ENCODE measurements at places on chromosomes 1 and 21.
A peak's percentile ranks its signal among the peaks of the same experiment; 100 is the strongest.

- DNase-seq = no peak
Observed at GRCh38 chr1:33439662-33440061, 8.8 kb upstream of the PHC2 start.

GRCh38 chr1:22428672-22429071, 23.0 kb upstream of the ZBTB40 start:
- no peak for DNase-seq

DNA sequence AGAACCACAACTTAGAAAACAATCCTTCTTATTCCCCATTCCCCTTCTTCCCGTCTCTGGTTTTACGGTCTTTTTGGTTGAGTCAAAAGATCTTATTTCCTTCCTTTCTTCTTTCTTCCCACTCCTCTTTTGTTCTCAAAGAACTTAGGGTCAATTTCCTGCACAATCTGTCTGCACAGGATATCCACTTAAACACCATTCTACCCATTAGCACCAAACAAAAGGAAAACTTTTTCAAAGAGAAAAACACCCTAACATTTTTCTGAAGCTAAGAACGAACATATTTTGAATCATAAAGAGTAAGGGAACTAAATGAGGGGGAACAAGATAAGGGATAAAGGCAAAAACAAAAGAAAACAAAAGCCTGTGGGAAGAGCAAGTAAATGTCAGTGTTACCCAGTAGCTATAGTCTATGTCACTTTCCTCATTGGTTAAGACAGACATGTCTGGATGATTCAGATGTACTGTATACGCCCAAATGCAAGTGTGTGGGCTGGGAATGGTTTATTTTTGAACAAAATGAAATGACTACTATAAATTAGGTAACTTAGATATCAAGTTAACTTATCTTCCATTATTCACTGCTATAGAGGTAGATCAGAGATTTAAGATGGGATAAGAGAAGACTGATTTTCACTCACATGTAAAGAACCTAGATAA, 59.9 kb downstream of the TOR3A start:
- DNase-seq = peak; percentile 3

DNA sequence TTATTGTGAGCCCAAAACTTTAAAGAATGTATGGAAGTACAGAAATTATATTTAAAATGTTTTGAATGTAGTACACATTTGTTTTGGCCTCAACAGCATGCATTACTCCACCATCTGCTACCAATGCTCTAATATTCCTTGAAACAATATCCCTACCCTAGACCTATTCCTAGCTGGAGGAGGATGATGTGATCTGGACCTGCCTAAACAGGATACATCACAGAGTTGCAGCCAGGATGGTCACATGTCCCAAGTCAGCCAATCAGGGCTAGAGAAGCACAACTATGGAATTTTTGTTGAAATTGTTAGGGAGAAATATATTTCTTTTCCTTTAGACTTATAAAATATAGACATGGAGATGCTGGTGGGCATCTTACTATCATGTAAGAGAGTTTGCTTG, 623.3 kb upstream of the NR5A2 start:
- DNase-seq = no peak

DNA sequence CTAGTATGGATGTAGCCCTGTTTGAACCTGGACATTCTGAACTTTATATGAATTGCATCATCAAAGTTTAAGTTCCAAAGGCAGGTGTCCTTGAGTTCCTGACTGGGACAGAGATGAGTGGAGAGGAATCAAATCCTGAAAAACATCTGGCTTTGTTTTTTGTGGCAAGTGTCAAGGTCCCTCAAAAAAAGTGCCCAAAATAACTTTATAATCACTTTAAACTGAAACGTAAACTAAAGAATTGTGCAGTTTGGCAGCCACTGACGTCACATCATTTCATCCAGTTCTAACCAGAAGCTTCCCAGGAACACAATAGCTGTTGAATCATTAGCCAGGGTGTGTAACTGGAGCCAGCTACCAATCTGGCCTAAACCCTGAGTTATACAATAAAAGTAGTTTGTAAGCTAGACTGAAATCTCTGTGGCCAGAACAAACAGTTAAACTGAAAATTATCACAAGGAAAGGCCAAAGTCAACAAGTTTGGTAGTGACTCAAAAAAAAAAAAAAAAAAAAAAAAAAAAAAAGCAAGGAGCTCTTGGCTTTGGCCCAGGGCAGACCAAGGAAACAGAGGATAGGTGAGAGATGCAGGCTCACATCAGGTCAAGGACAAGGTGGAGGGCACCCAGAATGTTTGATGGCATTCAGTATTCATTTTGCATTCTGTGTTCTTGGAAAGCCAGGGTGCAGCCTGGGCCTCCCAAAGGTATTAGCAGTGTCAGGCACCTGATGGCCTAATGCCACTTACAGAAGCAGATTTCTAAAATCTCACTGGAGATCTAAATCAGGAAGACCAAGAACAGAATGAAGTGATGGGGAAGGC, 74.3 kb downstream of the TNFSF18 start:
- no peak for DNase-seq

GRCh38 chr1:80962564-80962963, 838.2 kb upstream of the ADGRL2 start:
- no peak for DNase-seq

All from nucleus accumbens (tissue), 56 donors.